Thoracic aorta (tissue), 2 donors: ENCODE measurements at places on chromosomes 4 and X.
A peak's percentile ranks its signal among the peaks of the same experiment; 100 is the strongest.

- DNase-seq: no peak
Measured at GRCh38 chrX:68822641-68823410, 6.0 kb upstream of the EFNB1 start.

DNA sequence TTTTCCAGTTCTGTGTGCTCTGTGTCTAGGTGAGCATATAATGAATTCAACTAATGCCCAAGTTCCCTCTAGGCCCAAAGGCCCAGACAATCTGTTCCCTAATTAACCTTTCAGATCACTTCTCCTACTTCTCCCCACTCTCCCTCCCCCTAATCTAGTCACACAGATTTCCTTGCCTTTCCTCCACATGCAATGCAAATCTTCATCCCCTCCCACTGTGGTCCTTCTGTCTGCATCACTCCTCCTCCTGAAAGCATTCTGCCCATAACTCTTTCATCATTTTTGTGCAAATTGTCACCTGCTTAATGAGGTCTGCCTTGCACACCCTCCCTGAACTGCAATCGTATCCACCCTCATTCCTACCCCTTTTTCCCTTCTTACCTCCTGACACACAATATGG lies 346.6 kb downstream of the FBXO8 start:
- DNase-seq: no peak

GRCh38 chrX:154399527-154400368 lies 1.6 kb downstream of the RPL10 start:
- DNase-seq: no peak

DNA sequence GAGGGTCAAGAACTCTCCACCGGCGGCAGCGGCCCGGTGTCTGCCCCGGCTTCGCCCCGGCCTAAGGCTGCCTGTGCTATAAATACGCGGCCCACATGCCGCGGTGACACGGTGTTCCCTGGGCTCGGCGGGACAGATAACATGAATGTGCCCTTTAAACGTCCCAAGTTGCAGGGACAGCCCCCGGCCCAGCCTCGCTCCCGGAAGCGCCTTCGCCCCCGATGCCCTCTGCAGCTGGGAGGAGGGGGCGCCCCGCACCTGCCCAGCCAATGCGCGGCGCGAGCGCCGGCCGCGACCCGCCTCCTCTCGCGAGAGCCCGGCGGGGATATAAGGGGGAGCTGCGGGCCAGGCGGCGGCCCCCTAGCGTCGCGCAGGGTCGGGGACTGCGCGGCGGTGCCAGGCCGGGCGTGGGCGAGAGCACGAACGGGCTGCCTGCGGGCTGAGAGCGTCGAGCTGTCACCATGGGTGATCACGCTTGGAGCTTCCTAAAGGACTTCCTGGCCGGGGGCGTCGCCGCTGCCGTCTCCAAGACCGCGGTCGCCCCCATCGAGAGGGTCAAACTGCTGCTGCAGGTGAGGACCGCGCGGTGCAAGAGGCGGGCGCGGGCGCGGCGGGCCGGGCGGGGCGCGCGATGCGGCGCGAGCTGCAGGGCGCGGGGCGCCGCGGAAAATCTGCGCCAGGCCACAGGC lies at the start of gene SLC25A4:
Gene SLC25A4, plus strand, starts transcription at position 355 of the 689 bp plus-strand sequence. Its CDS starts 107 bp downstream, at position 462.
- DNase-seq: peak; percentile 41

GRCh38 chr4:26823583-26823982 lies 37.1 kb upstream of the STIM2 start:
- DNase-seq: no peak

DNA sequence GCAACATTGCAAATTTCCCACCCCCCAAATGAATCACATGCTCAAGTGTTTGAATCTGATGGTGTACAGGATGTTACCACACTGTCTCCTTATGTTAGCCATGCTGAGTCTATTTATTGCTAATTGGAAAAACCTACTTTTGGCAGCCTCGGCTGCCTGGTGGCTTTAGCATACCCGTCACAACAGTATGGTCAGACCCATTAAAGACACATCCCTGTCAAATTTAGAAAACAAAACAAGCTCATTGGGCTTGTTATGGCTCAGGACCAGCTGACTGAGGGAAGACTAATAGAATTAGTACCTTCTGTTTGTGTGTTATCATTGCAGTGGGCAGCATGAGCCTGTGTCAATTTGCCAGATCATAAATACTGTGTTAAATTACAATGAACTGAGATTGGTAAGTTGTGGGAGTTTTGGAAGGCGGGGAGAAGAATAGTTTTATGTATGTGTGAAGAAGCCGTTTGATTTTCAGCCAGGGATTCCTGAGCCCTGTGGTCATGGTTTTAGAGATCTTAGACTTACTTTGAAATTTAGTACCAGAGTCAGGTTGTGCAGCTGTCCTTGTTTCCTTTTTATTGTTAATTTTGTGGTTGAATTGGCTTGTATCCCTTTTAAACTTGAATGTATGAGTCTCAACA lies 66.8 kb downstream of the POLA1 start:
- no peak for DNase-seq
